ENCODE measurements at places on chromosomes 16 and 17.

DNA sequence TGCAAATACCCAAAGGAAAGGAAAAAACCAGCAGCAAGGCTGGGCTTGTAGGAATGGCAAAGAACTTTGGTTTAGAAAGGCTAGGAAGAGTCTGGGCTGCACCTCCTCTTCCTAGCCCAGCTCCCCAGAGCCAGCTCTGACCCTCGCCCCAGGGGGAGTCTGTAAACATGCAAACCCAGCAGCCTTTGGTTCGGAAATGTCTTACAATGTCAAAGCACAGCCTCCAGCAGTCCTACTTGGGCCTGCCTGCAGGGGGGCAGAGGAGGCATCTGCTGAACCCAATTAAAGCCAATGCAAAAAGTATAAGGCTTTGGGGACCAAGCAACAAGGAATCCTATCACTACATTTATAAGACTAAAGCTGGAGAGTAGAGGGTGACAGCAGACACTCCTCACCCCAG is 5.0 kb upstream of the FTSJ3 start:
- DNase-seq: no peak

DNA sequence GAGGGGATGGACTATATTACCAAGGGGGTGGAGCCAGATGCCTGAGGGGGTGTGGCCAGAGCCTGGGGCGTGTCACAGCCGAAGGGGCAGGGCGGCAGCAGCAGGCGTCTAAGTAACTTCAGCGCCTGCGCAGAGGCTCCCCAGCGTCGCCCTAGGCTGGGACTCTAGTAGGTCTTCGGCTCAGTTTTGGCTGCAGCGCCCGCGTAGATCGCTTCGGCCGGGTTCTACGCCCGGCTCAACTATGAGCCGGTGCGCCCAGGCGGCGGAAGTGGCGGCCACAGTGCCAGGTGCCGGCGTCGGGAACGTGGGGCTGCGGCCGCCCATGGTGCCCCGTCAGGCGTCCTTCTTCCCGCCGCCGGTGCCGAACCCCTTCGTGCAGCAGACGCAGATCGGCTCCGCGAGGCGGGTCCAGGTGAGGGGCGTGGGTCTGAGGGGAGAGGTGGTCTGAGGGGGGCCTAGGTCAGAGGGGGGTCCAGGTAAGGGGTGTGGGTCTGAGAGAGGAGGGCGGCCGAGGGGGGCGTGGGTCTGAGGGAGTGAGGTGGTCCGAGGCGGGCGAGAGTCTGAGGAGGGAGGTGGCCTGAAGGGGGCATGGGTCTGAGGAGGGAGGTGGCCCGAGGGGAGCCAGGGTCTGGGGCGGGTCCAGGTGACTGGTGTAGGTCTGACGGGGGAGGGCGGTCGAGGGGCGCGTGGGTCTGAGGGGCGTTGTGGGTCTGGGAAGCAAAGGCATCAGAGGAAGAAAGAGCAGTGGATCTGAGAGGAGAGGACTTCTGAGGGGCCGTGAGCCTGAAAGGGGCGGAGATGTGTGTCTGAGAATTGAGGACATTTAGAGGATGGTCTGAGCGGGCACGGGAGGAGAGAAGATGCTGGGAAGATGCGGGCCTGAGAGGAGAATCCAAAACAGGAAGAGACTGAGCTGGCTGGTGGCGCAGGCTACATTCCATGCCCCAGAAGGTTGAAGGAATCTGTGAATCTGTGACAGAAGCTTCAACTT is at the start of gene LPCAT2:
Gene LPCAT2, plus strand, starts transcription at position 132 of the 991 bp plus-strand sequence. Its CDS starts 110 bp downstream, at position 242.
- DNase-seq: peak; percentile 95

- no peak for DNase-seq
These were observed 7.9 kb downstream of the CLUAP1 start for GRCh38 chr16:3508736-3509135.

- DNase-seq: no peak
These were observed 63.1 kb downstream of the KCNJ2 start for GRCh38 chr17:70232466-70232865.

DNA sequence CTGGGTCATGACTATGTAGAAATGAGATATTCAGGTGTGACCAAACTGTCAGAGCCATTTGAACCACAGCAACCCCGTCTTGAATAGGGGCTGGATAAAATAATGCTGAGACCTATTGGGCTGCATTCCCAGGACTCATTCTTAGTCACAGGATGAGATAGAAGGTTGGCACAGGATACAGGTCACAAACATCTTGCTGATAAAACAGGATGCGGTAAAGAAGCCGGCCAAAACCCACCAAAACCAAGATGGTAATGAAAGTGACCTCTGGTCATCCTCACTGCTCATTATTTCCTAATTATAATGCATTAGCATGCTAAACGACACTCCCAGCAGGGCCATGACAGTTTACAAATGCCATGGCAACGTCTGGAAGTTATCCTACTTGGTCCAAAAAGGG is 545.5 kb downstream of the TMEM114 start:
- no peak for DNase-seq

GRCh38 chr17:4946312-4946976 is 1.9 kb downstream of the PFN1 start:
- DNase-seq: no peak

DNA sequence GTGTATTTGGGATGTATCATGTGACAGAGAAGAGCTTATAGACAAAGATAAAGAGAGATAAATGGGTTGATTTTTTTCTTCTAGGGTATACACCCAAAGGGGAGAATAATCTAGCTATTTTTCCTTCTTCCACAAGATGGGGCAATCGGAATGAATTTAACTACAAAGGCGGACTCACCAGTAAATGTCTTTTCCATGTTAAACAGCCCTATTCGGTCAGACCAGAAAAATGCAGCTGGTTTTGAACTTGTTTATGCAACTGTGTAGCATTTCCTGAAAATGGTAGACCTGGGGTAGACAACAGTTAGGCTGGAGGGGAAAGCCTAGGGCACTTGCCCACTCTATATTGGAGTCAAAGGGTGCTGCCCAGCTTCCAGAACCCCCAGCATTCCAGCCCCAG is 477.1 kb downstream of the TOX3 start:
- DNase-seq: peak; percentile 10

- DNase-seq: no peak
These were observed 472 bp downstream of the GALNS start for GRCh38 chr16:88856122-88856827.

- no peak for DNase-seq
These were observed 1.8 kb upstream of the ERN1 start for GRCh38 chr17:64131606-64132270.

- DNase-seq: no peak
These were observed 335.2 kb downstream of the SEC14L1 start for GRCh38 chr17:77476006-77476405.

GRCh38 chr16:2176047-2176446 is 20.4 kb downstream of the CASKIN1 start:
- DNase-seq: no peak

DNA sequence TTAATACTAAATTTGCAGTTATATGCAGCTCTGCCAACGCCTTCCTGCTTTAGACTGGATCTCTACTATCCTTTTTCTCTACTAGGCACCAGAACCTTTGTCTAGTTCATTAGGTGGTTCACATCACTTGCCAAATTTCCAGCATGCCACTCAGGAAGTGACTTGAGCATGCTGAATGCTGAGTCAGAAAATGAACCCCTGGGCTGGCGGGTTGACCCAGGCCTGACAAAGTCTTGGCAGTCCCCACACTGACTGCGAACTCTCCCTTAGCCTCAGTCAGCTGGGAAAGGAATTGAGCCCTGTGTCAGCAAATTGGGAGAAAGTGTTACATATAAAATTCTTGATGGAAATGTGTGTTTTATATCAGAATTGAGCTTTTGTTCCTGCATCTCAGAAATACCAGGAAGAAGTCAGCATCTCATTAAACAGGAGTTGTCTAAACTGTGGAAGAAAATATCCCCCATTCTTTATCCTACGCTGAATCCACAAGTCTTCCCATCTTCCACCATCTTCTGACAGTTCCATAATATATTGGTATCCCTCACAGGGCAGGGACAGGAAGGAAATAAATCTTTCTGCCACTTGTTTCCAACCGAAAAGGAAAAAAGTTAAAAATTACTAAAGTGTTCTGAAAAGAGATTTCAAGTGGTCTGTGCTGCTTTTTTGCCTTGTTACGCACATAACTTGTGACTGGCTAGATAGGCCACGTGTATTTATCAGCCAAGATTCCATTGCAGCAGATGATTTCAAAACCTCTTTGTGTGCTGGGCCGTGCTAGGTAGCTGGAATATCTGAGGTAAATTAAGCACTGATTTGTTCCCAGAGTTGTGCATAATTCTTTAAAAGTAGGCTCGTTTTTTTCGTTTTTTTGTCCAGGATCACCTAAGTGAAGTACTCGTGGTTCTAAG is 16.7 kb upstream of the SLC12A3 start:
- no peak for DNase-seq

DNA sequence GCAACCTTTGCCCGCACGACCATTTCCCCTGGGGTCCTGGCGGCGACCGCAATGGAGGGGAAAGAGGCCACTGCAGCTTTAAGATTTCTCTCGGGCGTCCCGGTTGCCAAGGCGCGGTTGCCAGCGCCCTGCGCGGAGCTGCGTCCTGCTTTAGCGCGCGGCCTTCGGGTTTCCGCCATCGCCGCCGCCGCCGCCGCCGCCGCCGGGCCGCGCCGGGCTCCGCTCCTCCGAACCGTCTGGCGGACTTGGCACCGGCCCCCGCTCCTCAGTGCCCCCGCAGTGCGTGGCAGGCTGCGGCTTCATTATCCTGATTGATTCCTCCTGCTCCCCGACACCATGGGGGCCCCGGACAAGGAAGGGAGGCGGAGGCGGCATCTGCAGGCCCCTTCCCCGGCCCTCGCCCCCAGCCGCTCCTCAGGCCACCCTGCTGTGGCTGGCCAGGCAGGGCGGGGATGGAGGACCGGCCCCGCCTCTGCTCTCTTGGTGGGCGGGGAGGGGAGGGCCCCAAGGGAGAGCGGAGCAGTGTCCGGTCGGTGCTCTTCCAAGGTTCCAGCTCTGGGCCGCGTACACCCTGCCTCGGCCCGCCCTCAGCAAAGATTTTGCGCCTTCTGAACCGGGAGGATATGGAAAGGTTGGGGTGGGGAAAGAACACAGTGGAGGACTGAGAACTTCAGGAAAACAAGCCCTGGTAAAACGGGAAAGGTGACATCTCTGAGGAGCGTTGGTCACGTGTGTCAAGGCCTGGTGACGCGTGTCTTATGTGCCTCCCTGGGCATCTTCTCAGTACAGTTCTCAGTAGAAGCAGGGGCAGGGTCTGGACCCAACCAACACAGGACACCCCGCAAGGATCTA is 34.0 kb downstream of the NEUROD2 start:
- DNase-seq: peak; percentile 70

- DNase-seq: no peak
These were observed 68.0 kb upstream of the CDC42EP4 start for GRCh38 chr17:73379826-73380225.

- DNase-seq: no peak
These were observed 6.8 kb downstream of the LDHD start for GRCh38 chr16:75109732-75110243.

- no peak for DNase-seq
These were observed 48.1 kb downstream of the MARF1 start for GRCh38 chr16:15594711-15595320.

GRCh38 chr16:67966549-67967182 is 1.8 kb downstream of the SLC12A4 start:
- no peak for DNase-seq

DNA sequence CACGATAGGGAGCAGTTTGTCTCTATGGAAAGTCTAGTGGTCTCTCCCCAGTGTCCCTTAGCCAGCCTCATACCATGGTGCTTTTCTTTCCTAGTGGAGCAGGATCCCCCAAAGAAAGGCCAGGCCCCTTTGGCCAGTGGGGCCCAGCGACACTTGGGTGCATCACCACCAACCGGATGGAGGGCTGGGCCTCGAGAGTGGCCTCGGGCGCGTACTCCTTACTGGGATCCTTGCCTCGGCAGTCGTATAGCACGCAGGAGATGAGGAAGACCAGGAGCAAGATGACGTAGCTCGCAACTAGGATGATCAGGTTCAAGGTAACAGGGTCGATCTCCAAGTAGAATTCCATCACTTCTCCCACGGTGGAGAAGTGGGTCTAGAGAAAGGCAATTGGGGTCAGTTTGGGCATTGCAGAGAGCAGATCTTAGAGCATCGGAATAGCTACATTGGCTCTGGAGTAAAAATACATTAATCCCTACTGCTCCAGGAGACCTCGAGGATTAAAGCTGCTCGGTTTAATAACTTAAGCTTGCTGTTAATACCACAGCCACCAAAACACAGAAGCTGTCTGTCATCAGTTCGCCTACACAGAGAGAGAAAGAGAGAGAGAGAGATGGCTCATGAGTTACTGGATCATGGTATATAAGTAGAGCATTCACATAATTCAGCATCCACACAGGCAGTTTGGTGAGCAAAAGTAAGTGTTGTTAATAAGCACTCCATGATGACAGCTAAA is at the start of gene SMIM36:
Gene SMIM36, minus strand, starts transcription at position 467 of the 736 bp plus-strand sequence.
- DNase-seq: no peak

GRCh38 chr16:66713076-66713475 is 16.5 kb upstream of the CMTM4 start:
- no peak for DNase-seq

DNA sequence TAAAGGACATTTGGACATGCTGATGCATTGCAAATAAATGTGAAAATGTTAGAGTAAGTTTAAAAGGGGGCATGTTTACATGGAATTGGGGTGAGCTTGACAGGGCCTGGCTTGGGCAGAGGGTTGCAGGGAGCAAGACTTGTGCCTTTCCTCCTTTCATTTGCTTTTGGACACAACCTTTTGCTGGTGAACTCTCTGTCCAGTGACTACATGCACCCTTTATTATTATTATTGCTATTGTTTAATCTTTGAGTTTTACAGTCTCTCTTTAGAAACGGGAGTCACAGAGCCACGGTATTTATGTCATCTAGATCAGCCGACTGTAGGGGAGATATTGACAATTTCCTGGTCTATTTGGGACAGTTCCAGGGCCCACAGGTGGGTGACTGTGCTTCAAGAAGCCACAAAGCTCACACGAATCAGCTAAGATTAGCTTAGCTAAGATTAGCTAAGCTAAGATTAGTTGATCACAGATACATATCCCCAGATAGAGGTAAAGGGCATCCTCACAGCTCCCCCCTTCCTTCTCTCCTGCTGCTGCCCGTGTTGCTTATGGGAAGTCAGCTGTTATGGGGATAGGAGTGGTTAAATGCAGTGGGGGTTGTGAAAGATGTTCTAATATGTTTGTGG is 28.9 kb upstream of the ETV4 start:
- no peak for DNase-seq

GRCh38 chr16:54199487-54200160 is 87.0 kb downstream of the IRX3 start:
- DNase-seq: no peak

GRCh38 chr16:56632156-56632847 is at the start of gene MT1M:
Gene MT1M (plus strand): TSS chr16:56632659. CDS start chr16:56632732, 73 bp downstream.
- no peak for DNase-seq

DNA sequence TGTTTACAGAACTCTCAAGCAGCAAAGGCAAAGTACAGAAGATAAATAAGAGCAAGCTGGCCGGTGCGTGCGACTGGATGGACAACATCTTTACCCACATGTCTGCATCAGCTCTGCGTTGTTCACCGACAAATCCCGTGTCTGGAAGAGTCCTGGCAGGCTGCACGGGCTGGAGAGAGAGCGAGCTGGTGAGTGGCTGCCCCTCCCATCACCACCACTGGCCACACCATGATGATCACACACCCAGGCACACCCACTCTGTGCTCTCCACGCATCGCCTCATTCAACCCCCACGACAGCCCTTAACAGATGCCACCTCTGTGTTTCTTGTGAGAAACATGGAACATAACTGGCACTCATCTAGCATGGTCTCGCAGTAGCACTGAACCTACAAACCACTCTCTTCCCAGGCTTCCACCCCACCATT is 59.2 kb downstream of the ANKRD11 start:
- no peak for DNase-seq

- no peak for DNase-seq
These were observed 69.9 kb upstream of the CNTNAP4 start for GRCh38 chr16:76207270-76207669.

Data from HEK293T (cell line).